ENCODE measurements at places on chromosomes 11 and 22. TPM values are rescaled to one million over a fixed set of nuclear protein-coding genes. Genes with fewer than 3 reads are reported as not detected.

GUCD1 gene
- 140 TPM for polyA plus RNA-seq

OR52A1 gene
- not detected for polyA plus RNA-seq

JHY gene
- polyA plus RNA-seq = 7.5 TPM

MPST gene
- polyA plus RNA-seq = 134 TPM

Data from large intestine (tissue), 12 donors.